ENCODE measurements at places on chromosomes 7 and 10. TPM values are rescaled to one million over a fixed set of nuclear protein-coding genes. Genes with fewer than 3 reads are reported as not detected.

Gene RARRES2
- not detected for polyA plus RNA-seq

Gene RABGEF1
- 30.3 TPM for polyA plus RNA-seq

Gene GTPBP10
- 18.7 TPM for polyA plus RNA-seq

Gene ADAM12
- 0.07 TPM for polyA plus RNA-seq
